Mesenchymal stem cell (in vitro differentiated cells and primary cell): ENCODE measurements at places on chromosomes 13 and 19.

DNA sequence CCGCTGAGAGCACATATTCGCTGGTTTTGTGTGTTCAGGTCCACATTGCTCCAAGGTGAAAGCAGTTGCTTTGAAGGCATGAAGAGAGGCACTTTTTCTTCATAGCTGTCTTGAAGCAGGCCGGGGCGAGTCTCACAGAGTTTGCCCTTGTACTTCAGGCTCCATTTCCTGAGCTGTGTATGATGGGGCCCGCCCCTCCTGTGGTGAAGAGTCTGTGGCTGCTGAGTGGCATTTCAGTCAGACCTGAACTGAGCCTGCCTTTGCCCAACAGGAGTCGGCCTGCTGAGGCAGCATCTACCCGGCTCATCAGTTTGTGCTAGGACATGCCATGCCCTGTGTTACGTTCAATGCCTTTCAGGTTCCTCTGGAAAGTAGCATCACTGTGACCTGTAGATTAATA lies 44.4 kb upstream of the C1QTNF9 start:
- H3K4me1 ChIP-seq = no peaks in the 10 kb centered on the region
- no peak overlapping the region for H3K27ac ChIP-seq
- no peak for DNase-seq
- H3K27me3 ChIP-seq = no peaks in the 10 kb centered on the region

GRCh38 chr19:44254496-44254895 lies 5.2 kb upstream of the ZNF233 start:
- H3K27ac ChIP-seq = no peak overlapping the region
- H3K27me3 ChIP-seq = no peaks in the 10 kb centered on the region
- H3K4me3 ChIP-seq = no peak overlapping the region
- no peak for DNase-seq
- H3K36me3 ChIP-seq = no peaks in the 10 kb centered on the region

DNA sequence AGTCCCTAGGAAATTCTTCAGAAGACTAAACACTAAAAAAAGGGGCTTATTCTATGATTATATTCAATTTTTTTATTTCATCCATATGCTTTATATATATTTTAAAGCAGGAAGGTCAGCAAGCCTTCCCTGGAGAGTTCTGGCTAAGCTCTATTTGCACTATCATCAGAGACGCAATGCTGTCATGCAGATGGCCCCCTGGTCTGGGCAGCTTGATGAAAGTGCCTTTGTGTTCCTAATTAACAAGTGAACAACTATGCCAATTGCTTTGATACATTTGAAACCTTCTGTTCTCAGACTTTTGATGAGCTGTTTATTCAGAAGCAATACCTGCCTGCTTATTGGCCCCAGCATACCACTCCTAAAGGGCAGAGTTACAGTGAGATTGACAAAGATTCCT lies 1344.6 kb downstream of the OLFM4 start:
- DNase-seq = no peak
- no peak overlapping the region for H3K27ac ChIP-seq
- no peaks in the 10 kb centered on the region for H3K27me3 ChIP-seq
- no peak overlapping the region for H3K4me3 ChIP-seq

GRCh38 chr13:21147827-21148226 lies 28.5 kb downstream of the SKA3 start:
- no peak overlapping the region for H3K4me3 ChIP-seq
- no peaks in the 10 kb centered on the region for H3K4me1 ChIP-seq
- no peak overlapping the region for H3K27ac ChIP-seq
- H3K36me3 ChIP-seq = peaks cover 46% of the 10 kb centered on the region
- no peak for DNase-seq
- no peaks in the 10 kb centered on the region for H3K27me3 ChIP-seq

DNA sequence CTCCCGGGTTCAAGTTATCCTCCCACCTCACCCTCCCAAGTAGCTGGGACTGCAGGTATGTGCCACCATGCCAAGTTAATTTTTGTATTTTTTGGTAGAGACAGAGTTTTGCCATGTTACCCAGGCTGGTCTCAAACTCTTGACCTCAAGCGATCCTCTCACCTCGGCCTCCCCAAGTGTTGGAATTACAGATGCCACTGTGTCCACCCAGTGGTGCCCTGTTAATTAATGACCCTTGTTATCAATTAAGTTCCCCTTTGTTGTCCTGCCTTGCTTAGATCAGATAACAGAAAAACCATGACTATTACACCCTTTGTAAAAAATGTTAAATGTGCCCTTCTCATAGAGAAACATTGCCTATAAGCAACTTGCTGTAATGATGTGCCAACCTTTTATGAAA lies 34.4 kb upstream of the IGFL1 start:
- H3K27ac ChIP-seq = no peak overlapping the region
- no peak overlapping the region for H3K4me3 ChIP-seq
- H3K4me1 ChIP-seq = peaks cover 7% of the 10 kb centered on the region
- H3K27me3 ChIP-seq = peaks cover 78% of the 10 kb centered on the region

DNA sequence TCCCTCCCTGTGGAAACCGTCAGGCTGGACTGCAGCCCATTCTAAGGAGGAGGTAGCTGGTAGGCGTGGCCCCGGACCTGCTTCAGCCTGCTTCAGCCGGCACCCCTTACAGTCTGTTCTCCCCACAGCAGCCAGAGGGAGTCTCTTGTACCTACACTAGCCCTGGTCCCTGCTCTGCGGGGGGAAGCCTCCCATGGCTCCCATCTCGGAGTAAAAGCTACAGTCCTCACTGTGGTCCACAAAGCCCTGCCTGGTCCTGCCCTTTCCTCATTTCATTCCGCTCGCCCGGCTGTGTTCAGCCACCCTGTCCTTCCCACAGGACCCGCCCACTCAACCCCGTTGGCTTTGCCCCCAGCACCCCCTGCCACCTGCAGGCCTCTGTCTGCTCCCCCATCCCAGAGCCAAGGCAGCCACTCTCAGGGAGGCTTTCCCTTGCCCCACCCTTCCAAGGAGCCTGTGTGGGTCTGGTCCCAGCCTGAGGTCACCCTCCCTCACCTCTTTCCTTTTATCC lies 1.3 kb downstream of the PGLYRP1 start:
- H3K4me1 ChIP-seq = peaks cover 7% of the 10 kb centered on the region
- H3K27me3 ChIP-seq = peaks cover 34% of the 10 kb centered on the region
- H3K36me3 ChIP-seq = peaks cover 33% of the 10 kb centered on the region
- DNase-seq = no peak
- H3K27ac ChIP-seq = no peak overlapping the region
